ENCODE measurements at places on chromosomes 7 and 10.

GRCh38 chr10:33126742-33127141, 168.7 kb upstream of the ITGB1 start:
- no peak for DNase-seq

DNA sequence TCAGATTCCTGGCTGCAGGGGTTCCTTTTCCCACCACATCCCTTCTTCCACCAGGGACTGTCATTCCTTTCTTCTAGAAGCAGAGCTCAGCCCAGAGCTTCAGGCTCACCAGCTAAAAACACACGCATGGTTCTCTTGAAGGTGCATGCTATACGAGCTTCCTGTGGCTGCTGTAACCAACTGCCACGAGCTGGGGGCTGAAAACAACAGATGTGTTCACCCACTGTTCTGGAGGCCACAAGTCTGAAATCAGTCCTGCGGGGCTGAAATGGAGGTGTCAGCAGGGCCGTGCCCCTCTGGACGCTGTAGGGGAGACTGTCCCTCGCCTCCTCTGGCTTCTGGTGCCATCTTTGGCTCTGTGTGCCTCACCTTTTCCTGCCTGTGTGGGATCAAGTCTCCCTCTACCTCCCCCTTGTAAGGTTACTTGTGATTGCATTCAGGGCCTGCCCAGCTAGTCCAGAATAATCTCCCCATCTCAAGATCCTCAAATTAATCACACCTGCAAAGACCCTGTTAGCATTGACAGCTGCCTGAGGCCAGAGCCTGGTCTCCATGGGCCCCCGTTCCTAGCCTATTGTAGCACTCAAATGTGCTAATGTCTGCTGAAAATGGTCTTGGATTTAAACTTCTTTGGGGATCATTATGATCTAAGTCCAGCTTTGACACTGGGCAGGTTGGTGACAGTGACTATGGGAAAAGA, 13.7 kb downstream of the RAB19 start:
- DNase-seq, result no peak

DNA sequence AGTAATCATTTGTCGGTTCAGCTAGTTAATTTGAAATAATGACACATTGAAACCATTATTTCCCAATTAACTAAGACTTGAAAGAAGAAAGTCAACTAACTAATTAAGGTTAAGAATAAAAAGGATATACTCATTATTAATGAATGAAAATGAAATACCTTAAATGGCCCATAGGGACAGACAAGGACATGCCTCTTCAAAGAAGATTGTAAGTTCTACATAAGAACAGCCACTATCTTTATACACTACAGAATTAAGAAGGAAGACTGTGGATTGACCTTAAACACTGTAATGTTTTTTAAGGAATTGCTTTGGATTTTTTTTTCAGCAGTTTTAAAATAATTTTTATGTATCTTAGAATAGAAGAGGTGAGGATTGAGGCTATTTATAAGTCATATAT, 60.7 kb downstream of the CSTF2T start:
- DNase-seq, result no peak

DNA sequence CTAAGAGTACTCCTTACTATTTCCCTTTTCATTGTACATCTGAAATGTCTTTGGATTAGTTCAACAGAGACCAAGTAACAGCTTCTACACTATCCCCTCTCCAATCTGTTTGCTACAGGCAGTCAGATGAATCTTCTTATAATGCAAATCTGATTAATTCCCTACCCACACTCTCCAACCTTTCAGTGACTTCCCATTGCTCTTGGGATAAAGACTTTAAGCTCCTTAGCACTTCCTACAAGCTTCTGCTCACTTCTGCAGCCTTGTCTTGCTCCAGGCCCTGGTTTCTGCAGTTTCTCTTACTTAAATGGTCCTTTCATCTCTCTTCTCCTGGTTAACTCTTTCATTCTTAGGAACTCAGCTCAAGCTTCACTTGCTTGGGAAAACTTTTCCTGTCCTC, 65.2 kb upstream of the FEZF1 start:
- no peak for DNase-seq

- no peak for DNase-seq
Observed at GRCh38 chr10:64813391-64813790, 1292.2 kb downstream of the REEP3 start.

- DNase-seq, result no peak
Observed at GRCh38 chr7:65798111-65799075, 74.5 kb upstream of the VKORC1L1 start.

- DNase-seq, result no peak
Observed at GRCh38 chr10:20993389-20993788, 96.3 kb upstream of the NEBL start.

DNA sequence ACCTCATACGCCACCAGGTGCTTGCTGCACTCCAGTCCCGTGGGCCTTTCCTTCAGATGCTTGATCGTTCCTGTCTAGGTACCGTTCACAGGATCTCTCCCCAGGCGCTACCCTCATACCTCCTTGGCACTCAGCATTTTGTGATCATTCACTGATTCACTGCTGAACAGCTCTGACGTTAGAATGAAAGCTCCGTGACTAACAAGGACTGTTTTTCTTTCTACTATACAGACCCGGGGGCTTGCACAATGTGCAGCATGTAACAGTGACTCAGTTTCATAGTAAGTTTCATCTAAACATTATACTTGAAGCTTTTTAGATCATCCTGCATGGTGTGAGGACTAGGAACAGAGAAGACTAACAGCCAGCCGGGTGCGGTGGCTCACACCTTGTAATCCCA, 20.6 kb downstream of the KIN start:
- DNase-seq, result no peak

DNA sequence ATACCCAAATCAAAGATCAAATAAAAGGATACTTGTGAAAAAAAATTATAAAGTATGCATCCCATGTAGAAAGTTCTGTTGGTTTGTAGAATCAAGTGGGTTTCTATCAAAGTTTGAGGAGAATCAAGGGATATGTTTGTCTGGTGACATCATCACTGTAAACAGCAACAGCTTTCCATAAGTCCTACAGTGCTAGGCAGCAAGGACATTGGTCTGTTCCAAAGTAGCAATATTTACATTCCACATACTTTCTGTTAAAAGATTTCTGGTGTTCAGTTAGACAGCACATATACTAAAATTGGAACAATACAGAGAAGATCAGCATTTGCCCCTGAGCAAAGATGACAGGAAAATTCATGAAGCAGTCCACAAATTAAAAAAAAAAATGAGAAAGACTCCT, 683.9 kb downstream of the XPNPEP1 start:
- DNase-seq, result no peak

DNA sequence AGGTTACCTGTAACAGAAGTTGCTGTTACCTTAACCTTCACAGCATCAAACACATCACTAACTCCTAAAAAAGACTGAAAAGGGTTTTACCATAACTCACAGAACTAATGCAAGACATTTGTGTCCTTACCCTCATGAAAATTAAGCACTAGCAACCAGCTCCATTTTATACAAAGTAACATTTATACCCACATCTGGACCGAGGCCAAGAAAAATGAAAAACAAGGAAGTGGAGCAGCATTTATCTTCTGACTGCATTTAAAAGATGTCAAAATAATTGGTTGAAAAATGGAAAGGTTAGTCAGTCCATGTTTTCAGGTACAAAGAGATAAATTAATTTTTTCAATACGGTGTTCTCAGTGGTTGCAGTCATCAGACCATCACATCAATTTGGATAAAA, 3.1 kb upstream of the RBP4 start:
- DNase-seq, result no peak

DNA sequence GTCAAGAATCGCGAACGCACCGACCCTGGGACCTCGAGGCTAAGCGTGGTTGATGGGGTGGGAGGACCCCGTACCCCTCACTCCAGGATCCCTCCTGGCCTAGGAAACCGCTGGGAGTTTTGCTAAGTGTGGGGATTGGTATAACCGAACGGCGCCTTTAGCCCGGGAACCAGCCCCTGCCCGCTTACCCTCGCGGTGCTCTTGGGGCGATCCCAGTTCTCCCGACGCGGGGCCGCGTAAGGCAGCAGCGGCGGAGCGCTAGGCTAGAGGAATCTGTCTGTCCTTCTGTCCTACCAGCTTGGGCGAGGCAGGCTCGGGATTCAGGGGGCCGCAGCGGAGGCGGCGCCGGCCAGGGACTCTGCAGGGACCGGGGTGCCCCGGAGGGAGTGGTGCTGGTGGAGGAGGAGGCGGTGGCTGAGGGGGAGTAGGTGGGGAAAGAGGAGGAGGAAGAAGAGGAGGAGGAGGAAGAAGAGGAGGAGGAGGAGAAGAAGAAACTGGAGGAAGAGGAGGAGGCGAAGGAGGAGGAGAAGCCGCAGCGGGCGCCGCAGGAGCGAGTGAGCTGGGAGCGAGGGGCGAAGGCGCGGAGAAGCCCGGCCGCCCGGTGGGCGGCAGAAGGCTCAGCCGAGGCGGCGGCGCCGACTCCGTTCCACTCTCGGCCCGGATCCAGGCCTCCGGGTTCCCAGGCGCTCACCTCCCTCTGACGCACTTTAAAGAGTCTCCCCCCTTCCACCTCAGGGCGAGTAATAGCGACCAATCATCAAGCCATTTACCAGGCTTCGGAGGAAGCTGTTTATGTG, 439 bp upstream of the EMX2 start:
- DNase-seq, result no peak

DNA sequence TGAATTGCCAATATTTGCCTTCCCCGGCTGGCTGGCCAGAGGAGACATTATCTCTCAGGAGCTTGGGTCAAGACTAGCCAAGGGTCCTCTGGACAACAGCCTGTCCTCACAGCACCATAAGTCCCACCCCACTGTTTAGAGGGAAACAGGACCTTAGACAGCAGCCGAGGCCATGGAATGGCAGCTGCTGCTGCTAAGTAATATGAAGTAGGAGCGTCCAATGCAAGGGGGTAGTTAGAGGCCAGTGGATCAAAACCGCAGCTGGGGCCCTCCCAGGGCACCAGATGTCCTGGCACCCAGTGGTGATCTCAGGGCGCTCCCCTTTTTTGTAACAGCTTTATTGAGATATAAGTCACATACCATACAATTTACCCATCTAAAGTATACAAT, 12.9 kb upstream of the KCP start:
- DNase-seq, result no peak

DNA sequence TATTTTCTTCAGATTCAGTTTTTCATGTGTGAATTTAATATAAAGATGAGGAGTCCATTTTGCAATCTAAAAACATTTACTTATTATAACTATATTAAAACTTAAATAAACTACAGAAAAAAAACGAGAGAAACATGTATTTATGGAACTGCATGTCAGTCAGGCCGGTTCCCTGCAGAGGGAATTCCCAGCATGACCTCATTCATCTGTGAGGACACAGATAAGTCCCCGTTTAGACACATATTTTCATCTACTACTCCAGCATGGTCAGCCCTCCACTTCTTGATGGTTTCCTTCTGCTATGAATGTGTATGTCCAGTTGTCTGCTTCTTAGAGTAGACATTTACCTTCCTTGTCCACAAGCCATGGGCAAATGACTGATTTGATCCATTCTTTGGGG, 339.1 kb downstream of the SEMA3D start:
- DNase-seq, result no peak

DNA sequence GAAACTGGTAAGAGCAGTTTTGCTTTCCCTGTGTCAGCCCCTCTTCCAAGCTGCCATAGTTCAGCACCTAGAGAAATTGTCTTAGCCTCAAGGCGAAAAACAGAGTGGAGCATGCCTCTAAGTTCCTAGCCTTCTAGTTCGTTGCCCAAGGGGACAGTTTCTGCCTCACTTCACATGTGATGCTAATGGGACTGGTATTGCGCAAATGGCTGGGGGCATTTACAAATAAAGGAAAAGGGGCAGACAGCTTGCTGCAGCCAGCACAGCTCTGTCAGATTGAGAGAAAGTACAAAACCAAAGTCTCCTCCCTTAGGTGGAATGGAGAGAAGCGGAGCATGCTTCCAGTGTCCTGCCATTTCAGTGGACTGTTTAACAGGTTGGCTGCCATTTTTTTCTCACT, 567.7 kb downstream of the ETV1 start:
- DNase-seq, result no peak

DNA sequence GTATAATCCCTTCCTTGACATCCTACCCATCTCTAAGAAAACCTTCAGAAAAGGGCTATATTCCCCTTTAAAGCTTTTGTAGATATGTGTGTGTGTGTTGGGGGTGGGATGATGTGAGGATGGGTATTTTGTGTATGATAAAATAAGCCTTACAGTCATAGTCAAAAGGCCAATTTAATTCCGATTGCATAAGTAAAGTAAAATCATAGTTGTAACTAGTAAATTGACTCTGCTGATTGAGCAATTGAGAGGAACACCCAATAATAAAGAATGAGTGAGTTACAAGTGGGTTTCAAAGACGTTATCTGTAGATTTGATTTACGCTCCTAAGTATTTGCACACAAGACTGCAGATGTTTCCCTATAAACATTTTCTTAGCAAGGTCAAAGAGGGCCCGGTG, 71.3 kb upstream of the ITPRID1 start:
- DNase-seq, result no peak

GRCh38 chr10:24759672-24760071, 36.0 kb upstream of the ARHGAP21 start:
- no peak for DNase-seq

DNA sequence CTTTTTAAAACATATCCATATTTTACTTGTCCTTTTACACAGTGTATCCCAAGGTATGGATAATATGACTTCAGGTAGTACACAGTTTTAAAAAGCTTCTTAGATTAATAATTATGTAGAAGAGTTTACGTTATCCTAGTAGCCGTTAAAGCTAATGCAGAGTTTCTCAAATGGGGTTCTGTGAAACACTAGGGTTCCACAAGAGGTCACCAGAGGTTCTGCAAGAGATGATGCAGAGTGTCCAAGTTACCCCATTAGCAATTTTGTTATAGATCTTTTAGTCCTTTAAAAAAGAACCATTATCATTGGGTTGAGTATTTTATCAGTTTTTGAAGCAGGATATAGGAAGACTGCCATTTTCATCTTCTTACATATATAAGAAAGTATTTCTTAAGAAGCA, 298.9 kb upstream of the HPS1 start:
- no peak for DNase-seq

DNA sequence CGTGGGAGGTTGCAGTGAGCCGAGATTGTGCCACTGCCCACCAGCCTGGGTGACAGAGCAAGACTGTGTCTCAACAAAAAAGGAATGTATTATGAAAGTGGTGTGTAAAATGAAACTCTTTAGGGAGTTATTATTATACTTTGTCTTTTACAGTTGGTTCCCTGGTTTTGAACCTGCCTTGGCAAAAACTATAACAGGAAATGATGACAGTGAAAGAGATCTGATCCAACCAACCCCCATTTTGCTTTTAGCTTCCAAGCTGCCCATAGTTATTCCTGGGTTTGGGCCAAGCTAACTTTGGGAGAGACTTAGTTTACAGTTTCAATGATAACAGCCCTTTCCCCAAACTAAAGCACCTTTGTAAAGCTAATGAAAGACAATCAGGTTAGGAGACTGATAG, 34.1 kb upstream of the NMT2 start:
- no peak for DNase-seq

DNA sequence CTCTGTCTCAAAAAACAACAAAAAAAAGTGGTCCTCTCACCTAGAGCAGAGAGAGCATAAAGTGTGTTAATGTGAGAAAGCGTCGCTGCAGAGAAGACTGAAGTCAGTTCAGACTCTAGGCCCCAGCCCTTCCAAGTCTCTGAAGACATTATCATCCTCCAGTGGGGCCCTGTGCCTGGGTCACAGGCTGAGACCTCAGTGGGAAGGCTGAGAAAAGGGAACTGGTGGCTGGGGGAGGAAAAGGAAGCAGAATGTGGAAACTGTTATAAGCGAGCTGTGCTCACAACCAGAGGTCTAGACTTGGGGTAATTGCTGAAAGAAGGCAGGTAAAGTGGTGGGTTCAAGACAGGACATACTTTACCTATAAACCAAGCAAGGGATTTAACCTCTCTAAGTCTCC, 4.9 kb upstream of the RRP12 start:
- no peak for DNase-seq

All from omental fat pad (tissue), 4 donors.